Chondrocyte (in vitro differentiated cells): ENCODE measurements at places on chromosomes 3 and 15.

- DNase-seq = no peak
Measured at GRCh38 chr15:28977377-28978010, 91.7 kb downstream of the APBA2 start.

- DNase-seq = no peak
Measured at GRCh38 chr3:103077910-103078309, 643.1 kb downstream of the ZPLD1 start.

GRCh38 chr15:51448622-51449399, 107.4 kb downstream of the GLDN start:
- no peak for DNase-seq

DNA sequence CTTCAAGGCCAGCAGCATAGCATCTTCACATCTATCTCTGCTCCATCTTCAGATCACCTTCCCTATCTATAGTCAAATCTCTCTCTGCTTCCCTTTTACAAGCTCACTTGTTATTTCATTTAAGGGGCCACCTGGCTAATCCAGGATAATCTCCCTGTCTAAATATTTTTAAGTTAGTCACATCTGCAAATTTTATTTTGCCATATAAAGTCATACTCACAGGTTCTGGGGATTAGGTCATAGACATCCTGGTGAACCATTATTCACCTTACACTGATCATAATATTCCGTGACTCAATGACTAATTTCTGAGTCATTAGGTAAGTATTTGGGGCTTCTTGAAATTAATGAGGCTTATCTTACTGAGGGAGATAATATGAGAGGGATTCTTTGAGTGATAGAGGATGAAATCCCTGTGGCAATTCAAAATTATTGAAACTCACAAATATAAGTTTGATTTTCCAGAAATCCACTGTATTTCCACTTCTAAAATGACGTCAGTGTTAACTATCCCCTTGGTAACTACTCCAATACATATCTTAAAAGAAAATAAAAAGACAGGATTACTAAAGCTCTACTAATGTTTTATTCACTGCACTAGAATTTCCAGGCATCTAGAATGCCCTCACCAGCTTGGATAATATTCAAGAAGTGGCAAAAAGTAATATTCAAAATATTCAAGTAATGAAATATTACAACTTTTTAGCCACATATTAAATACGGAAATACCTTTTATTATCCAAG, 93.7 kb upstream of the RBMS3 start:
- no peak for DNase-seq

DNA sequence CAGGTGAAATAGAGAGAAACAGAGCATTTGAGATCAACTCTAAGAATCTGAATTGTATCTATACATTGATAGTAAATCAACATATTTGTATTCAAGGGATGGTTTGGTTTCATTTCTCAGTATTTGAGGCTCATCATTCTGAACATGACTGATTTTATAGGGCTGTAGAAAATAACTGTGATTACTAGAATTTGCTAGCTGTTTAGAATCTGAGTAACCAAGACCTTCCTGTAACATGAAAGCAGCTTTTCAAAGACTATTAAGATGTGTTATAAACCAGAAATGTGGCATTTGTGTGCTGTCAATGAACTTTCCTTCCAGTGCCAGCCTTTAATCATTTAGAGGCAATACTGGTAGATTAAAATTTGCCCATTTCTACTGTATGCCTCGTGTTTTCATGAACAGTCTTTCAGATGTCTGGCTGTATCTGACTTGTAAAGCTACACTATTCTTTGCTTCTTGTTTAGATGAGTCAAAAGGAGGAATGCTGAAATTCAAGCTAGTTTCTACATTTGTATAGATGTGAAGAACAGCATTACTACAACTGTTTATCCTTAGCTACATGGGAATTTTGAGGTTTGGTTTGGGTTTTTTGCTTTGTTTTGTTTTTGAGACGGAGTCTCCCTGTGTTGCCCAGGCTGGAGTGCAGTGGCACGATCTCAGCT, 137.3 kb upstream of the BHLHE40 start:
- DNase-seq = no peak

DNA sequence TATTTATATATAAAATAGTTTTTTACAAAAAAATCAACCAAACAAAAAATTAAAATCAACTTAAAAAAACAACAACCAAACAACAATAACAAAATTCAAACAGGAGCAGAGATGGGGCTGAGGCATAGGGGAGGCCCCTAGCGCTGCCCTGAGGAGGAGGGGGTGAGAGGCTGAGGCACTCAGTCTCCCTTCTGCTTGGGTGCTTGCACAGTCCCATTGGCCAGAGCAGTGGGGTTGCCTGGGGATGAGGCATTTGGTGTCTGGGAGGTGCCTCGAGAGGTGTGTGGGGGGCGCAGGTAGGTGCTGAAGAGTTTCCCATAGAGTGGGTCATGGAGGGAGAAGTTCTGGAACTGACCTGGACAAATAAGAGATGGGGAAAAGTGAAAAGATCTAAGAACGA, 8.0 kb downstream of the LPCAT4 start:
- no peak for DNase-seq

DNA sequence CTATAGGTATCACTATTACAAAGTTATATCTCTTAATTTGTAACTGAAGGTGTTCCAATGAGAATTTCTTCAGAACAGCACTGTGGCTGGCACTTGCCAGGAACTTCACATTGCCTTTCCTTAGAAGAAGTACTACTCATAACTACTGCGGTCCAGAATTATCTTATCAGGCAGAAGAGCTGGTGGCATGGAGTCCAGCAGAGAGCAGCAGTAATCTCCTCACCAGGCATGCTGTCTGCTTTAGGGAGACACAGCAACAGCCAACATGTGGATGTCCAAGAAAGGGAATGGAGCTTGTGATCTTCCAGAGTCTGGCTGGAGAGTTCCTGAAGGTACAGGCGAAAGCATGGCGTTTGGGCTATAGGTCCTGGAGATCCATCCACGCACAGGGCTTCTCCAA, 919.7 kb upstream of the NR2F2 start:
- no peak for DNase-seq

DNA sequence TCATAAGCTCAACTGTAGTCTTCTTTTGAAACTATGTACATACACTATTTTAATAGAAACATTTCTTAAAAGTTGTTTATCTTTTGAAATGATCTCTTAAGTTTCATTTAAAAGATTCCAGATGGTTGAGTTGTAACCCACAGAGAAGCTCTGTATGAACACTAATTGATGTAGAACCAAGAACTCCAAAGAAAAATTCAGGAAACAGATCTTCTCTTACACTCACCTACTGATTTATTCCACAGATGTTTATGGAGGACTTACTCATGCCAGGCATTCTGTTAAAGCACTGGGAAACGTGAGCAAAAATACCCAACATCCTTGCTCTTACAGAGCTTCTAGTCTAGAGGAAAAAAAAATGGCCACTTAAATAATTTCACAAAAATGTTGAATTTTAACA, 551.1 kb downstream of the NAALADL2 start:
- DNase-seq = no peak

DNA sequence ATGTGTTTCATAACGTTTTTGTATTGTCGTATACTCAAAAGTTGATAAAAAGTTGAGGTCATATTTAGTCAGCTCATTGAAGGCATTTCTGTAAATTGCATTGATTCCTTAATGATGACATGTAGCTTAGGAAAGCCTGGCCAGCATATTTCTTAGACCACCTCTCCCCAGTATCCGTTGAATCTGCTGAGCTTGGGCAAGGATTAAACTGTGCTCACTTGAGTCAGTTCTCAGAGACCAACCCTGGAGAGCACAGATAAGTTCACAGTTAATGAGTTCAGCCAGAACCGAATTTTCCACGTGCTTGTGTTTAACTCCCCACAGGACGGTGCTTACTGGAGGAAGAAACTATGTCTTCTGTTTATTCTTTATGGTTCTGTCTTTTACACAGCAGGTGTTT, 132.7 kb downstream of the SLC25A26 start:
- no peak for DNase-seq

- DNase-seq = no peak
Measured at GRCh38 chr15:59587085-59587826, 24.3 kb upstream of the GCNT3 start.

DNA sequence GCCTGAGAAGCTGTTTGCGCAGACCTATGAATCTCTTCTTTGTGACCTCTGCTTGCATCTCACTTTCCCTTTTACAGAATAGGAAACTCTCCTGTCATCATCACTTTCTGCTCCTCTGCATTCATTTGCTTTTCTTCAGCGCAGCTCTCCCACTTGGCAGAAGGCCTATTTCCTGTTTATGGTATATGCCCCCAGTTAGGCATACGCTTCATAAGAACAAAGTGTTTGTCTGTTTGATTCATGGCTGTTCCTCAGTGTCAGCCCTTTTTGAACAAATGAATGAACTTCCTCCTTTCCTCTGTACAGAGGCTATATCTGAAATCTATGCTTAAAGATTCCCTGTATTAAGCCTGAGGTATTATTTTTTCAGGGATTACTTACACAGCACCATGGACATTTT, 1216.9 kb upstream of the GBE1 start:
- DNase-seq = no peak

DNA sequence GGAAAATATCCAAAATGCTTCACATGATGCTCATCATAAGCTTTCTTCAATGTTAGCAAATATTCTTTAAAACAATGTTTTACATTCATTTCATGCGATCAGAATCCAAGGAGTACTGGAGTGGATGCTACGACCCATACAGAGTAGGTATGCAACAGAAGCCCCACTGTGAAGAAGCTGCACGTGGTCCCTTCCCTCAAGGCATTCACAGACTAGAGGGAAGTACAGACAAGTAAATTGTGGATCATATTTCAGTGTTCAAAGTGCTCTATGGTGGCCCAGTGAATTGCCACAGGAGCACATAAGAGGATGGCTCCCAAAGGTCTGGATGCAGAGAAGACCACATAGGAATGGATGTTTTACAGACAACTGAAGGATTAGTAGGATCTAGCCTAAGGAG, 789.9 kb downstream of the IGSF11 start:
- no peak for DNase-seq

- no peak for DNase-seq
Measured at GRCh38 chr15:70523616-70524015, 239.7 kb downstream of the UACA start.

GRCh38 chr15:98873441-98874218, 134.0 kb downstream of the PGPEP1L start:
- DNase-seq = no peak

DNA sequence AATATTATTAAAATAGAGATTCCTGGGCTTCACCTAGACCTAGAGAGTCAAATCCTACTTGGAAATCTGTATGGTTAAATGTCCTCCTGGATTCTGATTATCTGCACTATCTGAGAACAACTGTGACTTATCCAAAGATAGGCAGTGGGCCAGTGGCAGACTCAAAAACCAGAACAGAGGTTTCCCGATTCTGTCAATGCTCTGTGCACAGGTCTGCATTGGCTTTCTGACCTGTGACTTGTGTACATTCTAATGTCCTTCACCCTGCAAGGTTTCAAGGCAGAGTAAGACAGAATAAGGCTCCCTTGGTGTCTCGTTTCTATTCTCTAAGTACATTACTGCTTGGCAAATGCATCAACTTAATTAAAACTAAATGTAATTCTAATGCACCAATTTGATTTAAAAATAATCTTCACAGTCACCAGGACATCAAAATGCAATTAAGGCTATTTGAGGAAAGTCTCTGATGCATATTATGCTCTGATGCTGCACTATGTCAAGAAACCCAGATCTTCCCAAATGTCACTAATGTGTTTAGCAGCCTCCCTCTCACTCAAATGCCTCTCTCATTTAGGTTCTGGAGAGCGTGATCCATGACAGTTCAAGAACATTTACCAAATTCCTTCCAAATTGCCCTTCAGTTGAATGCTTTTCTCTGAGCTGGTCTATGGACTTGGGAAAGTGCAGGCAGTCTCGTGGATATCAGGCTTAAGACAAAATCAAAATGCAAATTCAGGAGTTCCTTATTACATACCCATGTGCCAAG, 140.1 kb downstream of the STAC start:
- DNase-seq = no peak

GRCh38 chr15:76730262-76730661, 174.9 kb downstream of the SCAPER start:
- no peak for DNase-seq

GRCh38 chr15:28878209-28878608, 7.6 kb upstream of the APBA2 start:
- peak; percentile 72 for DNase-seq

DNA sequence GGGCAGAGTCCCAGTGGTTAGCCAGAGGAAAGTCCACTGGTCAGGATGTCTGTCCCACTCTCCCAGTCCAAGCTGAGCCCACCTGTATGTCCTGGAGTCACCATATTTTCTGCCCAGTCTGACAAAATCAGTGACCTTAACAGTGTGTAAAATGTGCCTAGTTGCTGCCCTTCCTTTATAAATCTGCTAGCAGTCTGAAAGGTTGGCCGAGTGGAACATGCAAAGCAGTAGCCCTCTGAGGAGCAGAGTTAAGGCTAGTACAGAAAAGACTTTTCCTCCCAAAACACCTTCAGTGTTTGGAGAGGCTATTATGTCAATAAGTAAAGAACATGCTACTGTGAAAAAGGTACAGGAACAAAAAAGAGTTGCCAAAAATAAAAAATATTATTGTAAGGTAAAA, 15.3 kb downstream of the TTC21A start:
- no peak for DNase-seq

DNA sequence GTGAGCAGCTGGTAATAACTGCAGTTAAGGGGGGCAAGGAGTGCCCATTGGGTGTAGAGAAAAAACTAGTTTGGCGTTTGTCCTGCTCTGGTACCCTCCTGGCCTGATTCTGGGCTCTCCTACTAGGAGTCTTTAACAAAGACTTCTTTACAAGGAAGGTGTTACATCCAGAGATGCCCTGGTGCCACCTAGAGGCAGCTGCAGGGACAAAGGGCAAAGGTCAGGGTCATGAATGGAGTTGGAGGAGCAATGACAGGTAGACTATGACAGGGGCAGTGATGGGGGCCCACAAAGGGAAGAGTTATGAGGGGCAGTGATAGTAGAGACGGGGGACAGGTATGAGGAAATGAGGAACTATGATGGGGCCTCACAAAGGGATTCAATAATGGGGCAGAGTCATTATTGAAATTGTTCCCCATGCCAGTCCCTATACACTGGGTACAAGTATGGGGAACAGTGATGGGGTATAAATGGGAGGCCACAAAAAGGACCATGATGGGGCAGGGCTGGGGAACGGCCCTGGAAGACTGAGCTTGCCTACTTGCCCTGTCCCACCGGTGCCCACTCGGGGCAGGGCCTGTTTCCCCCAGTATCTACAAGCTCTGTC, 7.9 kb downstream of the CCDC71 start:
- no peak for DNase-seq

GRCh38 chr3:162443376-162443775, 946.8 kb downstream of the OTOL1 start:
- no peak for DNase-seq

DNA sequence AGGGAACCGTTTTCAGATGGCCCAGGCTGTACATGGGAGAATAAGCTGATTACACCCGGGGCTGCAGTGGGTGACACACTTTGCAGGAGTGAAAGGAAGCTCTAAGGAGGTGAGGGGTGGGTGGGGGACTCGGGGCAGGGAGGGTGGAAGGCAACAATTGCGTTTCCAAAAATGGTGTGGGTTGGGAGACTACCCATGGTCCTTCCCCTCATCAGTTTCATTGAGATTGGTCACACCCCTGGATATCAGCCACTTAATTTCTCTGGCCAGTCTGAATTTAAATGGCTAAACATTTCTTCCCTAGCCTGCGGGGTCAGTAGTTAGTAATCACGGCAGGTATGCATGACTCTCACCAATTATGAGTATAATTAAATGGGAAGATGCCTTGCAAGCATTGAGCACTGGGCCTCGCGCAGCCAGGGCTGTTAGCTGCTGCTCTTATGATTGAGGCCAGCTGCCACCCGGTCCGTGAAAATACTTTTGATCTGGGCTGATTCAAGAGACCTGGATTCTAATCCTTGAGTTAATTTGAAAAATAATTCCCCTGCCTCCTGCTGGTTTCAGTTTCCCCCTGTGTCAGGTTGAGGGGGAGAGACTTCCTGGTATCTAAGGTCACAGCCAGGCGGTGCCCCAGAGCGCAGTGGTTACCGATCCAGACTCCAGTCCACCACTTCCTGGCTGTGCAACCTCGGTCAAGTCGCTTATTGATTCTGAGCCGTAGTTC, 23.3 kb downstream of the SLC6A6 start:
- no peak for DNase-seq
